ENCODE measurements at places on chromosomes 3 and 15.
A peak's percentile ranks its signal among the peaks of the same experiment; 100 is the strongest.

GRCh38 chr3:58965865-58966264, 84.0 kb downstream of the CFAP20DC start:
- no peak for DNase-seq

DNA sequence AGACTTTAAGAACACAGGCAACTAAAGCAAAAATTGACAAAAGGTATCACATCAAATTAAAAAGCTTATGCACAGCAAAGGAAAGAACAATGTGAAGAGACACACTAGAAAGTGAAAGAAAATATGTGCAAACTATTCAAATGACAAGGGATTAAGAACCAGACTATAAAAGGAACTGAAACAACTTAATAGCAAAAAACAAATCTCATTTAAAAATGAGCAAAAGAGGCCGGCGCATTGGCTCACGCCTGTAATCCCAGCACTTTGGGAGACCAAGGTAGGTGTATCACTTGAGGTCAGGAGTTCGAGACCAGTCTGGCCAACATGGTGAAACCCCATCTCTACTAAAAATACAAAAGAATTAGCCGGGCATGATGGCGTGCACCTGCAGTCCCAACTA, 14.4 kb downstream of the NGLY1 start:
- DNase-seq: no peak

- no peak for DNase-seq
Observed at GRCh38 chr3:194177141-194177540, 41.2 kb downstream of the HES1 start.

GRCh38 chr3:187069857-187070516, 69.3 kb downstream of the RPL39L start:
- no peak for DNase-seq

GRCh38 chr15:58755956-58756355, 6.4 kb upstream of the ADAM10 start:
- DNase-seq: no peak

- DNase-seq: no peak
Observed at GRCh38 chr3:3603351-3603750, 195.9 kb upstream of the LRRN1 start.

DNA sequence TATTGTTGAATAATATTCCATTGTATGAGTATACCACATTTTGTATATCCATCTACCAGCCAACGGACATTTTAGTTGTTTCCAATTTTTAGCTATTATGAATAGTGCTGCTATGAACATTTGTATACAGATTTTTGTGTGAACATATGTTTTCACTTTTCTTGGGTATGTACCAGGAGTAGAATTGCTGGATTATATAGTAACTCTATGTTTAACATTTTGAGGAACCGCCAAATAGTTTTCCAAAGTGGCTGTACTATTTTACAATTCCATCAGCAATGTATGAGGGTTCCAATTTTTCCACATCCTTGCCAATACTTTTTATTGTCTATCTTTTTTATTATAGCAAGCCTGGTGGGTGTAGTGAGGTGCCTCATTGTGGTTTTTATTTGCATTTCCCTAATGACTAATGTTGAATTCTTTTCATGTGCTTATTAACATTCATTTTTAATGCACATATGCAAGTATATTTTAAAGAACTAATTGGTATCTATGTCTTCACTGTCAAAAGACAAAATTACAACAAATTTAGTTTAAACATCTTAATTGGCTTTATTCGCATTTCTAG, 77.5 kb upstream of the PIAS1 start:
- no peak for DNase-seq

- no peak for DNase-seq
Observed at GRCh38 chr15:101710806-101711205, 13.5 kb downstream of the TARS3 start.

- DNase-seq: no peak
Observed at GRCh38 chr15:47035475-47036406, 681.6 kb upstream of the SEMA6D start.

- no peak for DNase-seq
Observed at GRCh38 chr3:124174476-124174875, 182.6 kb upstream of the ROPN1 start.

- peak; percentile 9 for DNase-seq
Observed at GRCh38 chr3:186815435-186815834, 9.2 kb upstream of the RFC4 start.

GRCh38 chr3:81375921-81376320, 385.5 kb downstream of the GBE1 start:
- DNase-seq: no peak

DNA sequence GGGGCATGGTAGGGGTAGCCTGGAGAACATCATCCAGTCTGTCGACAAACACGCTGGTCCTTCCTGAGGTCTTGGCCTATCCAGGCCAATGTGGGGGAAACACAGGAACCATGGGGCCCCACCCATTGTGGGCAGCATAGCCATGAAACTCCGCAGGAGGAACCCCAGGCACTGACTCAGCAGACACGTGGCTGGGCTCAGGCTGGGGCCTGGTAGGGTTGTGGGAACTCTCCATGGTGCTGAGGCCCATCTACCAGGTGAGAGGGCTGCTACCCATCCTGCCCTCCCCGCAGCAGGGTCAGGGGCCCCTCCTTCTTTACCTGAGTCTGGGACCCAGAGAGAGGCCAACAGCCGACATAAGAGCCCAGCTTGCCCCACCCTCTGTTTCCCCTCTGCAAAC, 22.6 kb upstream of the CACNA2D2 start:
- DNase-seq: peak; percentile 81

DNA sequence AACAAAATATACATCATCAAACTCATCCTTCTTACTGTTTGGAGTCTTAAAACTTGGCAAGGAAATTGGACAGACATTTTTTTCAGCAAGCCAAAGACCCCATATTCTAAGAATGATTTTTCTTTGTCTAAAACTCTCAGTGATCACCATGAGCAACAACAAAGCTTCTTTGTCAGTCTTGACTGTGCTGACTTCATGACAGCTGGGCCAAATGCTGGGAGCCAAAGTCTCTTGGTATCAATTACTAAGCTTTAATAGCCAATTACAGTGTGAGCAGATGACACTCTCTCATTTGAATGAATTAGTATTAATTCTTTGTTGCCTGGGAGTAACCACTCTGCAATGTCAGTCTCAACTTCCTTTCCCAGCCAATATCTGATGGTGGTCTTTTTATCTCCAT, 48.1 kb upstream of the GK5 start:
- no peak for DNase-seq

DNA sequence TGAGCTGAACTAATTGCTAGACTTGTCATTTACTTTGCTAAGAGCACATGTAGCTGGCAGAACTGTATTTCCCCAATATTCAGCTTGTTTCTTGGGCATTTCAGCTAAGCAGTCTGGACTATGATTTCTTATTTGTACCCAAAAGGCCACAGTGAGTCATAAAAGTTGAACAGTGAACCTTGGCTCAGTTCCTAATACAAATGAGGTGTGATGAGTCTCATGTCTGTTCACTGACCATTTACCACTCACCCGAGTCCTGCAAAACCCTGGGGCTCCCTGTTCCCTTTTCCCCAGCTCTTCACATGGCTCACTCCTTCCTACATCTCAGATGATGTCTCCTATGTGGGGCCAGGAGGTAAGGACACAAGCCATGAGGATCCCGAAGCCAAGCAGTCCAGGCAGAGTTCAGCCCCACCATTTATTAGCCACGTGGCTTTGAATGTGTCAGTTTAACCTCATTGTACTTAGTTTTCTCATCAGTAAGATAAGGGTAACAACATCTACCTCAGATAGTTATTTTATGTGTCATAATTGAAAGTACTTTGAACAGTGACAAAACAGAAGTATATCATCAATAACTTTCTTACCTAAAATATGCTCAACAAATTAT, 239.3 kb downstream of the IL5RA start:
- DNase-seq: no peak

GRCh38 chr15:45083223-45083622, 30.7 kb downstream of the DUOX2 start:
- DNase-seq: no peak

DNA sequence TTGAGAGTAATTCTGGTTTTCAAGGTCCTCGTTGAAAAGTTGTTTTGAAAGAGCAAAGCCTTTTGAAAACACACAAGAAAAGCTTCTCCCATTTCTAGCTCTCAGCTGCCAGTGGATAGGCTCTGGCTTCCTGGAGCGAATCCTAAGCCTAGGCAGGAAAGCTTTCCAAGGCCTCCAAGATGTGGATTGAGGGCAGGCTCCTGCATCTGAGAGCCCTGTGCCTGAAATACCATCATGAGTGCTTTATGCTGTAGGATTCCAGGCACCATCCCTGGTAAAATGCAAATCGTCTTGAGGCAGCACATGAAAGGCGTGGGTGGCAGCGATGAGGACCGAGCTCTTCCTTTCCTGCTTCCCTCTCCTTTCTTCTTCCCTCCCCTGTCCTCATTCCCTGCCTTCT, 60.7 kb upstream of the CORO2B start:
- no peak for DNase-seq

DNA sequence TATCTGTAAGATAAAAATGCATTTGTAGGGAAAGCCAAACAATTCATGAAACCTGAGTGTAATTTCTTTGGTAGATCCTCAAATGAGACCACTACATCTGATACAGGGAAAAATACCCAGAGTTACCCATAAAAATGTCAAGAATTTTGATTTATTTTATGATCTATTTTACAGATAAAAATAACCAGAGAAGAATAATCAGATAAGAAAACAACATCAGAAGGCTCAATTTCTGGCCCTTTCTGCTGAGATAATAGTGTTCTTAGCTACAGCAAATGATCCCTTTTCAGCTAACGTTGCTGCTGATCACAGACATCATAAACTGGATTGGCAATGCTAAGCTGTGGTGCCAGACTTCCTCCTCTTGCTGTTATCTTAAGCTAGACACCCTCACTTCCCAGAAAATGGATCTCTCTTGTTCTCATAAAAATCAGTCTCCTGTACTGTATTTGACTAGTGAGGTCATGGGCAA, 21.3 kb upstream of the TMEM108 start:
- DNase-seq: no peak

- no peak for DNase-seq
Observed at GRCh38 chr3:162250782-162251181, 754.2 kb downstream of the OTOL1 start.

GRCh38 chr3:79113876-79114275, 653.9 kb downstream of the ROBO1 start:
- DNase-seq: no peak

DNA sequence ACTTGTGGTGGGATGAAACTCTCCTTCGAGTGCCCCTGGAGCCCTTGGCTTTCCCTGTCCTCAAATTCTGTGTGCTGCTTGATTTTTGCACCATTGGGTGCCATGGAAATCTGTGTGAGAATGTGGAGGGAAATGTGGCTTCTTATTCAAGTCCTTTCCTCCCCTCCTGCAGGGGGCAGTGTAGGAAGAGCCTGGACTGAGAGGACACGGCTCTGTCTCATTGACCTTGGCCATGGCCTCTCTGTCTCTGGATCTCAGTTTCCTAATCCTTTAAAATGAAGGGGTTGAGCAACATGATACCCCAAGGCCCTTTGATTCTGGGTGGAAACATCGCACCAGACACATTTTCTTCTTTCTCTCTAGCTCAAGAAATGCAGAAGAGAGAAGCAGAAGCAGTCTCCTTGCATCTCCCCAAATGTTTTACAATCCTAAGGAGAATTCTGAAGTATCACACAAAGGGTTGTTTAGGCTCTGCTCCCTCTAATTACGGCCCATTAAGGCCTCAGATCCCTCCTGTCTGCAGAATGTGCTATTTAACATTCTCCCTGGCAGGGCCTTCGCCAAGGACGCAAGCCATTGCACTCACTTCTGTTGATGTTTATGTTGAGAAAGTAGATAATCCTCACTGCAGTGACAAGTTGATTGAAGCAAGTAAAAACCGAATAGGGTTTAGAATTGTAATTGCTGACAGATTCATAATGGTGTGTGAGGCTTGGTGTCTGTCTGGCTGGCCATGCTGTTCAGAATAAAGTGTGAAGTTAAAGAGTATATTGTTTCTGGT, 169.1 kb downstream of the TPRG1 start:
- no peak for DNase-seq

DNA sequence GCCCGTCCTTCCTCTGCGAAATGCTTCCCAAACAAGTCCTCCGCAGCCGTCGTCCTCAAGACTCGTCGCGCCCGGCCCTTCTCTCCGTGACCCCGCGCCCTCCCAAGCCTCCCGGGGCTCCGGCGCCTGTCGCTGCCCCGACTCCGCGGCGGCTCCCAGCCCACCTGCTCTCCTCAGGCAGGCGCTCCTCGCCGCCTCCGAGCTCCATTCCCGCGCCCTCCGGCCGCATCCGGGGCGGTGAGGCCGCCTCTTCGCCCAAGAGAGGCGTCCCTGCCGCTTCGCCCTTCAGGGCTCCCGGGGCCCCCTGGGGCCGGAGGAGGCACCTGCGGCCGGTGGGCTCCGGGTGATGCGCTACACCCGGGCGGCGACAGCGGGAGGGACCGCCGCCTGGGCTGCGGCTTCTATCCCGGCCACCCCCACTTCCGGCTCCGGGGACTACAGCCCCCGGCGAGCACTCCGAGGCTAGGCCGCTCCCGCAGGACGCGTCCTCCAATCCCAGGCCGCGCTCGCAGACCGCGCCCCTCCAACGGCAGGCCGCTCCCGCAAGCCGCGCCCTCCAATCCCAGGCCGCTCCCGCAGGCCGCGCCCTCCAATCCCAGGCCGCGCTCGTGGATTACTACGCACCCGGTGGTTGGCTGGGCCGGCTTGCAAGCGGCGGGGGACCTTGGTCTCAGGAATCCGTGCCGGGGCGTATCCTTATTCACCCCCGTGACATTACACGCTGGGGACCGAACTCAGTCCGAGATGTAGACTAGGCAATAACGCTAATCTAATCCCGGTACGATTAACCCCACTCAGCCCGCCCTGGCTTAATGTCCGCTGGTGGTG, at the start of gene RUBCN:
RUBCN (minus strand) TSS at position 414 of the 828 bp plus-strand sequence; CDS start at position 229, 185 bp downstream.
- DNase-seq: peak; percentile 95

- no peak for DNase-seq
Observed at GRCh38 chr15:52309154-52309548, 13.5 kb upstream of the MYO5C start.

DNA sequence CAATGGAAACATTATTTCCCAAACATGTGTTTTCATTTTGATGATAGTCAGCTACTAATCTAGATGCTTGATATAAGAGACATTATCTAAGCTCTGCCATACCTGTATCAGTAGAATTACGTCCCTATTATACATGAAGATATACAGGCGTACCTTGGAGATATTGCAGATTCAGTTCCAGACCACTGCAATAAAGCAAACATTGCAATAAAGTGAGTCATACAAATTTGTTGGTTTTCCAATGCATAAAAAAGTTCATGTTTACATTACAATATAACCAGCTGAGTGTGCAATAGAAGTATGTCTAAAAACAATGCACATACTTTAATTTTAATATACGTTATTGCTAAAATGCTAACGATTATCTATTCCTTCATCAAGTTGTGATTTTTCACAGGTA, 236.0 kb upstream of the ZNF717 start:
- no peak for DNase-seq
